Kidney (tissue), 22 donors: ENCODE measurements at places on chromosomes 4 and X. TPM values are rescaled to one million over a fixed set of nuclear protein-coding genes. Genes with fewer than 3 reads are reported as not detected.

DNA sequence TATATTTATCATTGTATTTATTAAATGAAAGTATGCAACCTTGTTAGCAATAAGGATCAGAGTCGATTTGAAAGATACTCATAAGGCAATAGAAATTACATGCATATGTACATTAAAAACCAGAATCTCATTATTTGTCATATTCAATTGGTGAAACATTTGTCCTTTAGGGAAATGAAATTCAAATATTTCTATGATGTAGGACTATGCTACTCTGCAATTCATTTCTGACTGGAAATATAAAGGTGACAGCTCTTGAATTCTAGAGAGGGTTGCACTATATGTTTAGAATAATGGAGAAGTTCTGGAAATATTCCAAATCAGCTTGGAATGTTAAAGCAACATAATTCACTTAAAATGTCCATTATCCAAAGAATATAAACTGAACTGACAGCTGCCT is 1519.8 kb downstream of the ARAP2 start:
- DNase-seq = no peak

- no peak for DNase-seq
Observed at GRCh38 chr4:24856586-24856985, 56.3 kb downstream of the CCDC149 start.

- no peak for DNase-seq
Observed at GRCh38 chrX:41889317-41890025, 33.9 kb downstream of the CASK start.

- DNase-seq = no peak
Observed at GRCh38 chr4:26420913-26421312, 69.4 kb downstream of the CCKAR start.

The ATP2B3 gene
- not detected for total RNA-seq

- no peak for DNase-seq
Observed at GRCh38 chrX:44974451-44974850, 101.5 kb downstream of the KDM6A start.

DNA sequence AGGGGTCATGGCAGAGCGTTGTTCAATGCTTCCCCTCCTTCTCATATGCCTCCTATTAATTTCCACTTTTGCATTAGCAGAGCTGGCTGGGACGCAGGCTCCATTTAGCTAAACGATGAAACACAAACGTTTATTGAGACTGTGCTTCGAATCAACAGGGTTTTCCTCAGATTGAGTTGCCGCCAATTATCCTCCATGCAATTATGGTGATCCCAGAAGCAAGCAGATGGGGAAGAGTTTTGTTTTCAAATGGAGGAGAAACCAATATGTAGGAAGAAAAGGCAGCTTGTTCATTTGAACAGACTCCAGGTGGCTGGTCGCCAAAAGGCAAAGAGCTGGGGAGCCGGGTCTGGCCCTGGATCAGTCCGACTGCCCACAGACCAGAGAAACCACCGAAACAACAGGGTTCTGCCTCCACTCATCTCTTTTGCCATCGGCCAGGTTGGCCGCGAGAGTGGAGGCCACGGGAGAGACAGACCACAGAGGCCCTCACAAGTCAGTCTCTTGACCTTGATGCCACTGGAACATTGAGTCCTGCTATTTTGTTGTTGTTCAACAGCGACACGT is 184.8 kb downstream of the GBA3 start:
- DNase-seq = no peak

The LARP1B gene
- 24.9 TPM for total RNA-seq

DNA sequence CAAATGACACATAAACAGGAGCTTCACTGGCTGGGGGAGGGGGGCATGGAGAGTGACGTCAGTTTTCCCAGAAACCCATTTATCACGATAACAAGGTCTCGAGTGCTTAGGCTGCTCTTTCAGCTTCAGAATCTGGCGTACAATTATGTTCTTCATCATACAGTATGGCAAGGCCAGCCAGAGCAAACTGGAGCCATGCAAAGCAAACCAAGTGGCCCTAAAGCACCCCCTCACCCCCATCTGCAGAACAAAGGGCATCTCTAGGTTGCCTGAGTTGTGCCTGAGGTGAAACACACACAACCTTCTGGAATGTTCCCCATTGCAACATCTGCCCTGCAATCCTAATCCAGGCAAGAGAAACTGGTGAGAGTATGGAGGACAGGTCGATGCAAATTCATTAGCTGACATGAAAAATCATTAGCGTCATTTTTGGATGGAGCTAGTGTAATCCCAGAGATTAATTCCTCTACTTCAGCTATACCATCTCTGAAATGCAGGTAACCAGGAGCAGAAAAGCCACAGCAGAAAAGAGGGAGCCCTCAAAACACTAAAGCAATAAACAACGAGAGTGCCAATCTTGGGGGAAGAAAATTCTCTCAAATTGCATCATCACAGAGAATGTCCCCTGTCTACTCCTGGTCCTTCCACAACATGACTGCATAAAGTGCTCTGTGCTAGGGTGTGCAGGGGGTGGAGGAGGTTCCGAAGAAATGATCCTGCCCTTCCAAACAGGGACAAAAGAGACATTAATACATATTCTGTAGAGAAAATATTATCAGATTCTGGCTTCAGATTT is 1.8 kb downstream of the SEPTIN6 start:
- peak; percentile 58 for DNase-seq

- DNase-seq = peak; percentile 80
Observed at GRCh38 chr4:52173470-52174045, 122.5 kb downstream of the SPATA18 start.

DNA sequence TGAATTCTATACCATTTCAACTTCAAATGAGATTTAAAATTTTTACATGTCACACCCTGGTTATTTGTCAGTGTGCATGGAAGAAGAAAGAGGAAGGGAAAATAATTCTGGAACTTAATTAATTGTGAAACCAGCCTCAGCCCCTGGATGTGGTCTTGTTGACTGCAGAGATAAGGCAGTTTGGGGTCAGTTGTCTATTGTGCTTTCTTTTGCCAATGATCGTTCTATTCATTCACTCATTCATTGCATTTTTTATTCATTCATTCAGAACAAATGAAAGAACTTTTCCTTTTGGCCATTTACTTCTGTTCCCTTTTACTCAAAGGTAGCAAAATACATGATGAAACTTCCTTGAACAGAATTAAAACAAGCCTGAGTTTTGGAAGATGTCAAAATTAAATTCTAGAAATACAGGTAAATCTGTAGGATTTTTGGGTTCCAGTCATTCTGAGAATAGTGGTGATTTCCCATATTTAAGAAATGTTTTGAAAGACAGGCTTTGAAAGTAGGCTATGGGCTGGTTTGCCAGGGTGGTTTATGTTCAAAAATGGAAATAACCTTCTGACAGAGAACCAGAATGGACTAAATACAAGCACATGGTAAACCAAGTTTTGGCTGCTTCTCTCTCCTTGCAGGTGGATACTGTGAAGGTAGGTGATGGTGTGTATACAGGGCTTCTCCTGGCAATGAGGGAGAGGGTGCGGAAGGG is 35.7 kb downstream of the PARM1 start:
- DNase-seq = no peak

The ZNF182 gene
- total RNA-seq = 5.8 TPM

DNA sequence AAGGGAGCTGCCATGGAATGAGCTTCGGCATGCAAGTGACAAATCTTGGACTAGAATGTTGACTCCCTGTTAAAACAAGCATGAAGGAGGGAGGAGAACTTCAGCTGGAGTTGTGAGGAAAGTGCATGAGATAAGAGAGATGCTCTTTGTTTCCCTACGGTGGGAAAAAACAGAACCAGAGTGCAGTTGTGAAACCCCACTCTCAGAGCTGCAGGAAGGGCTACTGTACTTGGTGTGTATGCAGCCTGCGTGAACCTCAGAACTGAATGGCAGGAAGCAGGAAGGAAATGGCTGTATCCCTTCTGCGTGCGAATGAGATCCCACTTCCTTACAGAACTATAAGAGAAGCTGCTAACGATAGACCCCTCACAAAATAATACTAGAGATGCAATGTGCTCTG is 57.2 kb downstream of the EGF start:
- DNase-seq = peak; percentile 33

The ANAPC10 gene
- total RNA-seq = 18.0 TPM

- DNase-seq = no peak
Observed at GRCh38 chrX:25721564-25721963, 416.6 kb upstream of the MAGEB18 start.

DNA sequence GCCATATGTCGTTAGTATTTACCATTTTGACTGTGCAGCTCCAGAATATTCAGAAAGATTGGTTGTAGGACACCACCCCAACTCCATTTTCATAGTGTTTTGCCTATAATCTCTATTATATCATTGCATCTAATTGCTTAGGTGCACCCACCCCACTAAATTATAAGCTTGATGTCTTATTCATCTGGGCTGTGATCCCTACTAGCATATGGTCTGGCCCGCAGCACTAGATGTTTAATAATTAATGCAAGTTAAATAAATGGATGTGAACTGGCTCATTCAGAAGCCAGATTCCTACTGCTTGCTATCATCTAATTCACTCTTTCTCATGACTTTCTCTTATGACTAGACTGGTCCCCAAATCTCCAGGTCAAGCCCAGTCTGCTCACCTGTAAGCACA is 143.5 kb downstream of the RELL1 start:
- DNase-seq = no peak

DNA sequence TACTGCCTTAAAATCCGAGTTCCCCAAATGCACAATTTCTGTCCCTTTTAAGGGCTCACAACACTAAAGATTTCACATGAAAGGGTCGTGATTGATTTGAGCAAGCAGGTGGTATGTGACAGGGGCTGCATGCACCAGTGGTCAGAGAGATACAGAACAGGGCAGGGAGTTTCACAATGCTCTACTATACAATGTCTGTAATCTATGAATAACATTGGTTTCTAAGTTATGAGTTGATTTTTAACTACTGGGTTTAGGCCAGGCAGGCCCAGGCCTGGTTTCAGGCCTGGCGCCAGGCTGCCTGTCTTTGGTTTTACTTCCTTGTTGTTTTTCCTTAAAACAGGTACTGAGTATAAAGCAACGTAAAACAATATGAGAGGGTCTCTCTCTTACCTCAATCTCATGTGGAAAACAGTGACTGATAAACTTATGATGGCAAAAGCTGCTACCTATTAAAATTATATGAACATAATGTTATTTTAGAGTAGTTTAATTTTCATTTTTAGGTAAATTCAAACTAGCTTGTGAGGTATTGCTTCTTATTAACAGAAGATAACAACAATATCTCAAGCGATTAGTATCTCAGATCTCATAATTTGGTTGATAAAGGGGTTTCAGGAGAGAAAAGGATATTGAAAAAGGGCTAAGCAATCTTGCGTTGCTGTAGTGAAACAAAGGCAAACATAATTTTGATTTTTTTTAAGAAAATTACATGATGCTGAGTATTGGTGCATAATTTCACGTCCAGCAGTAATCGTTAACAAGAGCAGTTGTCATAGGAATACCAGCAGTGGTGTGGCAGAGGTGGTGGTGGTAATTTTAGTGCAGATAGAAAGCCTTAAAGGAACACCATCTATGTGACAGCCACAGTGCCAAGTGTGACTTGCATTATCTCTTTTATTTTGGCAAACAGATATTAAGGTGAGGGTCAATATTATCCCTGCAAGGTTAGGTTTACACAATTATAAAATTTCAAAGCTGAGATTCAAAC is 944.4 kb upstream of the GRID2 start:
- DNase-seq = no peak

- no peak for DNase-seq
Observed at GRCh38 chr4:126898815-126899214, 733.9 kb upstream of the INTU start.

DNA sequence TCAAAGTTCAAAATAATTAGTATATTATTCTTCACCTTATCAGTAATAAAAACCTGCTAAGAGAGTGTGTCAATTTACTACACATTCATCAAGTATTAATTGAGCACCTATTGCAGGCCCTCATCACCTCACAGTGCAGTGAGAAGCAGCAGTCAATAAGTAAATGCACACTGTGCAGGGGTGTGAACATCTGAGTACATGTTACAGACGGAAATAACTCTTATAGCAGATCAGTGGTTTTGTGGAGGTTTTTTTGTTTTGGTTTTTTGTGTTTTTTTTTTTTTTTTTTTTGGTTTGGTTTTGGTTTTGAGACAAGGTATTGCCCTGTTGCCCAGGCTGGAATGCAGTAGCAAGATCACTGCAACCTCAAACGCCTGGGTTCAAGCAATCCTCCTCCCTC is 20.3 kb downstream of the KLF3 start:
- DNase-seq = no peak

DNA sequence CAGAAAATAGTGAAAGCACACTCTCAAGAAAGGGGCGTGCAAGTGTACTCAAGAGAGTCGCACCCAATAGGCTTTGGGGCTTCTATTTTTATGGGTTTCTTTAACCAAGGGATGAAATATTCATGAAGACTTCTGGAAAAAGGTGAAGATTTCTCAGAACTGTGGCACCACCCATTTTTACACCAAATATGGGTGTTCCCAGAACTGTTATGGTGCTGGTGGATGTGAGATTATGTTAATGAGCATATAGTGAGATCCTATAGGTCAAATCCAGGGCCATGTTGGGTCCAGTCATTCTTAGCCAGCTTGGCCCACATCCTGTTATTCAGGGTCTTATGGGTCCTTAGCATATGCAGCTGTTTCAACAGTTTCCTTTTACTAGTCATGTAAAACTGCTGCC is 61.0 kb upstream of the SMIM10 start:
- no peak for DNase-seq

GRCh38 chrX:112812741-112813140 is 27.9 kb downstream of the AMOT start:
- DNase-seq = no peak

DNA sequence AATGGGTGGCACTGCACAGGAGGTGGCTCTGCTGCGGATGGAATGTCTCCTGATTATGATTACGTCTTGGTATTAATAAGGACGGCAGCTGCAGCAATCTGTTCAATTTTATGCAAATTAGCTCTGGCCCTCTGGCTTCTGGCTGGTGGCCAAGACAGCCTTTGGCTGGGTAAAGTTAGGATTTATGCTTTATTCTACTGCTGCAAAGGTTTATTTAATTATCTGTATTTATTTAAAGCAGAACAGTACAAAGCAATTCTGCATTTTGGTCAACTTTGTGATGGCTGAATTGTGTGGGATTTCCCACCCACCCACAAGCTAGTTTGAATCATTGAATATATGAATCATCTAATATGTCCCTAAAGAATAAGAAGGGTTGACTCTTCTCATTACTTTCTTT is 745.6 kb upstream of the FAM241A start:
- DNase-seq = no peak

DNA sequence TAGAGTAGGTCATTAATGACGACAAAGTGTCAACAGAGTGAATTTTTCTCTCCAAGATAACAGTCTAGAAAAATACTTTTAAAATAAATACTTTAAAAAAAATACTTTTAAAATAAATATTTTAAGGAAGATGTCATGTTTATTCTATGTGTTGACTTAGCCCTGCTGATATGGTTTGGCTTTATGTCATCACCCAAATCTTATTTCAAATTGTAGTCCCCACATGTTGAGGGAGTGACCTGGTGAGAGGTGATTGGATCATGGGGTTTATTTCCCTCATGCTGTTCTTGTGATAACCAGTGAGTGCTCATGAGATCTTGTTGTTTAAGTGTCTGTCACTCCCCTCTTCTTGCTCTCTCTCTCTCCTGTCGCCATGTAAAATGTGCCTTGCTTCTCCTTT is 754.9 kb upstream of the SLIT2 start:
- no peak for DNase-seq

The HELT gene
- not detected for total RNA-seq
